ENCODE measurements at places on chromosomes 16 and 17.
A peak's percentile ranks its signal among the peaks of the same experiment; 100 is the strongest.

DNA sequence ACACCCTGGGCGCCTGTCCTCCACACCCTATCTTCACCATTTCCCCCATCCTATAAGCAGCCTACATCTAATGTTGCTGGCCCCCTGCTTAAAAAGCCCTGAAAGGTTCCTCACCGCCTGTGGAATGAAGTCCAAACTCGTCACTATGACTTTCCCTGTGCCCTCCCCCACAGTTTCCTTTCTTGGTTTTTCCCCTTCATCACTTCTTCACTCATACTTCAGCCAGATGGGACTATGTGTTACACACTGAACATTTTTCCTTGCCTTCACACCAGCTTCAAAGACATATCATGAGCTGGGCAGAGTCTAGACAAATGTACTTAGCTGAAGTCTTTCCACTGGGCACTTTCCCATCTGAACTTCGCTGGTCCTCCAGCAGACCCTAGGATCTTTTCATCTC, 1.5 kb upstream of the MARCHF10 start:
- DNase-seq = no peak

GRCh38 chr16:15507301-15507958, 73.0 kb downstream of the BMERB1 start:
- DNase-seq = no peak

DNA sequence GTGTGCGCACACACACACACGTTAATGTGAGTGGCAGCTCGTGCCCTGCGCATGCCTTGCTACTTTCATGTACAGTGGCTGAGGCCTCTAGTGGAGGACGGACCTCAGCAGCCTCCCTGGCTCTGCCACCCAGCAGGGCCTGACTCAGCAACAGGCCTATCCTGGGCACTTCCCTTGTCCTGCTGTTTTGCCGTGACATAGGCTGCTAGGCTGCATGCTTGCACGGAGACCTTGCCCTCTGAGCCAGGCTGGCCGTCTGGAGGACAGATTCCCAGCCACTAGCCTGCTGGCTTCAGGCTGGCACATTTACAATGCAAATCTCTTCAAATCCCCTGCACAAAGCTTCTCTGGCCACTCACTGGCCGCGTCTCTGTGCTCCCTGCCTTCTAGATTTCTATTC, 9.5 kb downstream of the RNF213 start:
- DNase-seq = peak; percentile 36

DNA sequence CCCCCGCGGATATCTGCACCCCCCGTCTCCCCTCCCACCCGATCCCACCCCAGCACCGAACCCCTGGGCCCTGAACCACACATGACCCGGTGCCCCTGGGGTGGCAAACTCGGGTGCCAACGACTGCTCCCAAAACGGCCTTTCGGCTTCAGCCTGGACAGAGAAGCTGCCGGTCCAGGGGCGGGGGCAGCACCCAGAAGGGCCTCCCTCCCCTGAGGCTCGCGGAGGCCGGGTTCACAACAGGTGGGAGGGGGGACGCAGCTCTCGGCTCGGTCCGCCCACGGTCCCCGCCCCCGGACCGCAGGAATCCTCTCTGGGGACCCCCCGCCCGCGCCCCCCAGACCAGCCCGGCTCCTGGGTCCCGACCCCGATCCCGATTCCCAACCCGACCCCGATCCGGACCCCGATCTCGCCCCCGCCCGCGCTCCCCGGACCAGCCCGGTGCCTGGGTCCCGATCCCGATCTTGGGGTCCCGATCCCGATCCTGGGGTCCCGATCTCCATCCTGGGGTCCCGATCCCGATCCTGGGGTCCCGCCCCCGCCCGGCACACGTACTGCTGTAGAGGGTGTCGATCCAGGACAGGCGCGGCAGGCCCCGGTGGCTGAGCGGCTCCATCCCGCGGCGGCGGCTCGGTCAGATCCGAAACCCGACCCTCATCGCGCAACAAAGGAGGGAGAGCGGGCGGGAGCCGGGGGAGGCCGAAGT, 516 bp downstream of the ABR start:
- no peak for DNase-seq

- DNase-seq = no peak
Observed at GRCh38 chr17:46163316-46163715, 29.9 kb downstream of the KANSL1 start.

DNA sequence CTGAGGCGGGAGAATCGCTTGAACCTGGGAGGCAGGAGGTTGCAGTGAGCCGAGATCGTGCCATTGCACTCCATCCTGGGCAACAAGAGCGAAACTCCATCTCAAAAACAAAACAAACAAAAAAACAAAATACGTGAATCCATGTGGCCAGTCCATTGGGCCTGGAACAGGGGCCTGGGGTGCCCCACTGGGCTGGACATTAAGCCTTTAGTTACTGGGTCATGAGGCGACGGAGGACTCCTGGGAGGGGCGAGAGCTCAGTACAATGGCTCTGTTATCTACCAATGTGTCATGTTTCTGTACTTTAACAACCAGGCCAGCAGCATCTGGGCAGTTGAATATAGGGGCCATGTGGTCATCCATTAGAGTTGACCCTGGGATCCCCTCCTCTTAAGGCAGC, 18.9 kb upstream of the CLEC18A start:
- no peak for DNase-seq
